ENCODE measurements at places on chromosomes 7 and 10. TPM values are rescaled to one million over a fixed set of nuclear protein-coding genes. Genes with fewer than 3 reads are reported as not detected.
A peak's percentile ranks its signal among the peaks of the same experiment; 100 is the strongest.

- no peak for DNase-seq
- H3K4me1 ChIP-seq = no peaks in the 10 kb centered on the region
- H3K27ac ChIP-seq = no peak overlapping the region
- H3K36me3 ChIP-seq = no peaks in the 10 kb centered on the region
Measured at GRCh38 chr7:123393623-123394022, 140.8 kb downstream of the IQUB start.

GRCh38 chr10:70253878-70254765 is 20.9 kb upstream of the PPA1 start:
- H3K4me3 ChIP-seq = no peak overlapping the region
- no peaks in the 10 kb centered on the region for H3K27me3 ChIP-seq
- no peaks in the 10 kb centered on the region for H3K36me3 ChIP-seq

DNA sequence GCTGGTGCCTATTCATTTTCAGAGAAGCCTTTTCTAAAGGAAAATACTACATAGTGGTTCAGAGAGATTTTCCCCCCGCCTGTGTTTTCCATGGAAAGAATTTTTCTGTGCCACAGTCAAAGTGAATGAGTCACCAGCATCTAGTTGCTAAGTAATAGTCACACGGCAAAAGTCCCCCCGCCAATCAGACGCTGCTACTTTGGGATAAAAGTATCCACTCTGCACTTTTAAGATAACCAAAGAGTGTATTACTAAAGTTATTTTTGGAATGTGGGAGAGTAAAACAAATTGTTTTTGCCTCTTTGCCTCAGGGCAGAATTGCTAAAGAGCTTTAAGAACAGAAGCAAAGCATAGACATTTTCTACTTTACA is 23.5 kb downstream of the ABLIM1 start:
- no peak overlapping the region for H3K4me3 ChIP-seq

- DNase-seq = peak; percentile 54
- no peaks in the 10 kb centered on the region for H3K36me3 ChIP-seq
- no peak overlapping the region for H3K4me3 ChIP-seq
- no peaks in the 10 kb centered on the region for H3K27me3 ChIP-seq
- H3K27ac ChIP-seq = peak overlapping the region; percentile 73
Measured at GRCh38 chr10:131477457-131478121, 166.1 kb upstream of the TCERG1L start.

DNA sequence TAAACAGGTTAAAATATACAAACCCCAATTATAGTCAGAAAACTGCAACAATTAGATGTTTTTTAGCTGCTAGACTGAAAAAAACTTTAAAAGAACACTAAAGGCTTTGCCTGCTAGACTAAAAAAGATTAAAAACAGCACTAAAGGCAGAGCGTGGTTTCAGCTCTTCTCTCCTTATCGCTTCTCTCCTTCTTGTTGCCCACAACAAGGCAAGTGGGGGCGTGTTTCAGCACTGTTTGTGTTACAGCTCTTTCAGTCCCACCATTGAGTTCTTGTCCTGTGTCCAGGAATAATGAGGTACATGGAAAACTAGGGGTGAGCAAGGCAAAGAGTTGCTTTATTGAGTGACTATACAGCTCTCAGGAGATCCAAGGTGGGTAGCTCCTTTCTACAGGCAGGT is 112.3 kb downstream of the HPSE2 start:
- H3K27me3 ChIP-seq = no peaks in the 10 kb centered on the region
- DNase-seq = no peak
- no peak overlapping the region for H3K27ac ChIP-seq
- H3K4me1 ChIP-seq = no peaks in the 10 kb centered on the region
- H3K4me3 ChIP-seq = no peak overlapping the region

DNA sequence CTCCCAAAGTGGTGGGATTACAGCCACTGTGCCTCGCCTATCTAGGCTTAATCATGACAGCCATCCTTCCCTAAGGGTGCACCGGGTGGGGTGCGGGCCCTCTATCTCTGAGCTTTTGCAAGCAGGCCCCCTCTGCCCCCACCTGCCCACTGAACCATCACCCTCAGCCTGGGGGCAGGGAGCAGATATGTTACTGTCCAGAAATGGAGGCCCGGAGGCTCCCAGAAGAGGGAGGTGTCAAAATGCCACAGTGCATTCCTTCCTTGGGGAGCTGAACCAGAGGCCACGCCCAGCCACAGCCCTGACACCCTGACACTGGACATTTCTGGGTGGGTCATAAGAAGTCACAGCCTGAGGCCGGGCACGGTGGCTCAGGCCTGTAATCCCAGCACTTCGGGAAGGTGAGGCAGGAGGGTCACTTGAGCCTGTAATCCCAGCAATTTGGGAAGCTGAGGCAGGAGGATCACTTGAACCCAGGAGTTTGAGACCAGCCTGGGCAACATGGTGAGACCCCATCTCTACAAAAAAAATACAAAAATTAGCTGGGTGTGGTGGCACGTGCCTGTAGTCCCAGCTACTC is 129.8 kb upstream of the TNRC18 start:
- H3K4me3 ChIP-seq = no peak overlapping the region
- H3K36me3 ChIP-seq = no peaks in the 10 kb centered on the region
- no peaks in the 10 kb centered on the region for H3K27me3 ChIP-seq
- peak; percentile 55 for DNase-seq

- no peaks in the 10 kb centered on the region for H3K27me3 ChIP-seq
Measured at GRCh38 chr7:151677581-151678226, 158.0 kb upstream of the RHEB start.

- H3K27me3 ChIP-seq = no peaks in the 10 kb centered on the region
- no peaks in the 10 kb centered on the region for H3K36me3 ChIP-seq
- no peak overlapping the region for H3K27ac ChIP-seq
- H3K4me1 ChIP-seq = no peaks in the 10 kb centered on the region
- DNase-seq = no peak
Measured at GRCh38 chr7:6350433-6351058, 78.1 kb upstream of the CYTH3 start.

DNA sequence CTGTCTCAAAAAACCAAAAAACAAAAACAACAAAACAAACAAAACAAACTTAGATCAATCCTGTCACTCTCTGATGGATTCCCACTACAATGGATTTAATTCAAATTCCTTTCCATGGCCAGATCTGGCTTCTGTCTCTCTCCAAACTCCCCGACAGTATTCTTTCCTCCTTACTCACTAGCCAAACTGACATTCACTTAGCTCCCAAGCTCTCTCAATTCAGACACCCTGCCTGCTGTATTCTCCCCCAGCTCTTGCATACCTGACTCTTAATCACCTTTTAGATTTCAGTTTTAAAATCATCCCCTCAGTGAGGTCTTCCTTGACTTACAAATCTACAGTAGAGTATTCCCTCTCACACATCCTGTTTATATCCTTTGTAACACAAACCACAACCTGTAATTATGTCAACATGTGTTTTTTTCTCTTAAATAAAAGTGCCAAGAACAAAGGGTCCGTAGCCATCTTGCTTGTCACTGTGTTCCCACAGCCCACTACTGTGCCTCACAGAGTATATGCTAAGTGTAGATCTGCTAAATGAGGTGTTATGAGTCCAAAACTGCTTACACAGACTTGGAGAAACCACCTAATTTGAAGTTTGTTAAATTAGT is 14.4 kb downstream of the HERPUD2 start:
- H3K4me1 ChIP-seq = no peaks in the 10 kb centered on the region
- DNase-seq = no peak
- no peak overlapping the region for H3K27ac ChIP-seq
- no peaks in the 10 kb centered on the region for H3K36me3 ChIP-seq
- no peaks in the 10 kb centered on the region for H3K27me3 ChIP-seq

DNA sequence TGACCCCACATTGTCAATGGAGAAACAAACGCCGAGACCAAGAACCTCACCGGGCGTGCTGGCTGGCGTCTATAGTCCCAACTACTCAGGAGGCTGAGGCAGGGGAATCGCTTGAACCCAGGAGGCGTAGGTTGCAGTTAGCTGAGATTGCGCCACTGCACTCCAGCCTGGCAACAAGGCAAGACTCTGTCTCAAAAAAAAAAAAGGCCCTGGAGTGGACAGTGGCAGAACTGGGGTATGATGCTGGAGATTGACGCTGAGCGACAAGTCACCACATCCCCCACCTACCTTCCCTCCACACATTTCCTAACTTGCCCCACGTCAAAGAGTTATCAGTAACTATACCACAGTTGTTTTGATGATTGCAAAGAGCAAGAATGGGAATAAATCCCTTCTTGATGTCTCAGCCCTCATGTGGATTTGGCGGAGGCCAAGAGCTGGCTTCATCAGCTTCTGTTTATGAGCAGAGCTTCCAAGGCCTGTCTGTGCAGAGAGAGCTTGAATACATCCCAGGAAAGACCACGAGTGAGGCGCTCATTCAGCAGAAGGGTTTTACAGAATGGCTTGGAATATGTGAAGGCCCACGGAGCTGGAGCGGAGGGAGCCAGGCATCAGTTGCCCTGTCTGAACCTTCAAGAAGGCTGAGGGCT is 28.0 kb upstream of the TNS3 start:
- peaks cover 26% of the 10 kb centered on the region for H3K4me1 ChIP-seq
- H3K36me3 ChIP-seq = no peaks in the 10 kb centered on the region
- H3K4me3 ChIP-seq = no peak overlapping the region
- H3K27me3 ChIP-seq = no peaks in the 10 kb centered on the region

DNA sequence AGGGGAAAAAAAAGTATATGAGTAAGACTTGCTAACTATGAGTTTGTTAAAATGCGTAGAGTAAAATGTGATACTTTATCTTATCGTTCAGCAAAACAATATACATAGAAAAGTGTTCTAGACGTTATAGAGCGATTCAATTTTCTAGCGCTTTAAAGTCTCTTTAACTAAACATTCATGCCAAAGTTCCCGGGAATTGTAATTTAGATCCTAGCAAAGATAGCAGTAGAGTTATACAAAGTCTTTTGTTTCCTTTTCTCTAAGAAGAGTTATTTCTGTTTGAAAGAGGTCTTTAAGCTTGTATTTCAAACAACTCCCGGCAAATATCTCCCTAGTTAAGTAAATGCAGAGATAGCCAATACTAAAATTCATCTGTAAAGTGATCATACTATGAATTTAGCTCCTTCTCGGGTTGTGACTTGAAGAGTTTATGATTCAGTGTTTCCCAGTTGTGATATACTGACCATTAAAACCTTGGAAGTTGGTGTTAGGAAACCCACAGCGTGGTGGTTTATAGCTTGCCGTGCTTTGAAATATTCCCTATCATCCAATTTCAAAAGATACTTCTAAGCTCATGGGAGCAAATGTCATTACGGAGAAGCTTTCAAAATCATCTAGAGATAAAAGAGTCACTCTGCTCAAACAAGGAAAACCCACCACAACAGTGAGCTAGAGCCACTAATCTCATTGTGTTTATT is 171.7 kb downstream of the CSTF2T start:
- peak overlapping the region; percentile 6 for H3K27ac ChIP-seq
- DNase-seq = no peak
- H3K4me3 ChIP-seq = no peak overlapping the region

GRCh38 chr7:78055599-78055998 is 257.0 kb downstream of the PHTF2 start:
- no peaks in the 10 kb centered on the region for H3K4me1 ChIP-seq
- no peak for DNase-seq
- no peak overlapping the region for H3K4me3 ChIP-seq
- H3K27me3 ChIP-seq = no peaks in the 10 kb centered on the region

DNA sequence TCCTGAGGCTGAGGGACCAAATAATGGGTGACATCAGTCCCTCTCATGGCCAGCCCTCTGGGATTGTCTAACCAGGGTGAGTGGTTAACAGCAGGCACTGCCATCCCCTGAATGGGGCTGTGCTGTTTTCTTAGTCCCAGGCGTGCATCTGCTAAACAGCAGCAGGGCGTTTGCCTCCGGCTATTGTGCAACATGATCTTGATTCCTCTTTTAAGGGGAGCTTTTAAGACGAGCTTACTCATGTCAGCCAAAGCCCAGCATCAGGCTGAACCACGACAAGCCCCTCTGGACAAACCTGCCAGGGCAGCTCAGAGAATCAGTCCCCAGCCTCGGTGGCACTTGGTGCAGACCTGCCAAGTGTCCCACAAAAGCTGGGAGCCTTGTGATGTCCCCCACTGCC is 16.2 kb upstream of the IGFBP3 start:
- H3K27ac ChIP-seq = no peak overlapping the region
- H3K4me1 ChIP-seq = no peaks in the 10 kb centered on the region
- no peaks in the 10 kb centered on the region for H3K36me3 ChIP-seq
- no peaks in the 10 kb centered on the region for H3K27me3 ChIP-seq

DNA sequence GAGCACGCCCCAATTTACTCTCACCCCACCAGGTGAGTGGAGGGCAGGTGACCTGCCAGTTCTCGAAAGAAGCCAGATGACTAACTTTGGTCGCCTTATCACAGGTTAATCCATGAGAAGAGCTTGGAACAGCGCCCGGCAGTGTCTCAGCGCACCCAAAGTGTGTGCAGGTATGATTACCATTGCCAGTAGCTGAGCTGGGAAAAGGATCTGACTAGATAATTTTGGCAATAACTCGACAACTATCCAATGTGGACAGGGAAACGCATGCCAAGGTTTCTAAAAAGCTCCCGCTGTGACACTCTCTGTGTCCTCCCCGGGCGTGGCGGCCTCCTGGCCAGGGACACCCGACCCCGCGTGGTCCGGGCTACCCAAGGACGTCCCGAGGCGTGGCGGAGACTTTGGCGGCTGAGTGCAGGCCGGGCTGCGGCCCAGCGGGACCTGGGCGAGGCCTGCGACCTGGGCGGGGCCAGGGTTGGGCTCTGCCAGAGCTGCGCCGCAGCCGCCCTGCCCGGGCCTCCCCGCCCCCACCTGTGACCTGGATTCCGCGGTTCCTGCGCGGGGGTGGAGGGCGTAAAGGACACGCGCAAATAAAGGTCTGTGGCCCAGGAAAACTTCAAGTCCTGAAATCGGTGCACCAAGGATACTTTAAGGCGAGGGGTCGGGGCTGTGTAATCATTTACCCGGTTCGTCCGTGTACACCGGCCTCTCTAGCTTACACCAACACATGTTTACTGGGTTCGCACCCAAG is 13.7 kb upstream of the WAPL start:
- H3K4me1 ChIP-seq = peaks cover 4% of the 10 kb centered on the region
- no peaks in the 10 kb centered on the region for H3K36me3 ChIP-seq
- no peaks in the 10 kb centered on the region for H3K27me3 ChIP-seq

DNA sequence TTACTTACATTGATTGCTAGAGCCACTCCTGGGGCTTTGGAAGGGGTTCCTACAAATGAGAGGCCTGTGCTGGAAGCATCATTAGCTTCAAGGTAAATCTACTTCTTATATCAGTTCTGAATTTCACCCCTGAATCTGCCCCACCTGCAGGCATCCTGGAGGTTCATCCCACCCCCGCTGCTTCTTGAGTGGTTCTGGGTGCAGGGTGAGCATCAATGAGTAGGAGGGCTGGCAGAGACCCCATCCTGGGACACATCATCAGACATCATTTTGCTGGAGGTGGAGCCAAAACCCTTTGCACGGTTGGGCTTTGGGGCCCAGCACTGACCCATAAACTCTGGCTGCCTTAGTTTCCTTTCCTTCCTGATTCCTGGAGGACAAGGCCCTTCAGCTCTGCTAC is 143.7 kb downstream of the PTPN20 start:
- no peak overlapping the region for H3K27ac ChIP-seq
- no peaks in the 10 kb centered on the region for H3K4me1 ChIP-seq
- DNase-seq = no peak
- H3K4me3 ChIP-seq = no peak overlapping the region
- H3K36me3 ChIP-seq = no peaks in the 10 kb centered on the region

FANK1 gene
- total RNA-seq = 0.88 TPM

KDM7A gene
- 7.0 TPM for total RNA-seq

SGMS1 gene
- total RNA-seq = 62.3 TPM

VSTM2A gene
- total RNA-seq = not detected

ELFN1 gene
- 3.6 TPM for total RNA-seq

GIMAP8 gene
- total RNA-seq = 0.10 TPM

CRHR2 gene
- not detected for total RNA-seq

ZNF853 gene
- 9.0 TPM for total RNA-seq

DLX5 gene
- 5.0 TPM for total RNA-seq

Data from hepatocyte (in vitro differentiated cells).